Stomach (tissue), 19 donors: ENCODE measurements at places on chromosomes 7 and 10.
A peak's percentile ranks its signal among the peaks of the same experiment; 100 is the strongest.

- no peaks in the 10 kb centered on the region for H3K27me3 ChIP-seq
- no peak overlapping the region for H3K27ac ChIP-seq
- no peak for DNase-seq
- peaks cover 13% of the 10 kb centered on the region for H3K36me3 ChIP-seq
- H3K4me3 ChIP-seq, result no peak overlapping the region
These were observed 62.2 kb downstream of the GSAP start for GRCh38 chr7:77353911-77354310.

DNA sequence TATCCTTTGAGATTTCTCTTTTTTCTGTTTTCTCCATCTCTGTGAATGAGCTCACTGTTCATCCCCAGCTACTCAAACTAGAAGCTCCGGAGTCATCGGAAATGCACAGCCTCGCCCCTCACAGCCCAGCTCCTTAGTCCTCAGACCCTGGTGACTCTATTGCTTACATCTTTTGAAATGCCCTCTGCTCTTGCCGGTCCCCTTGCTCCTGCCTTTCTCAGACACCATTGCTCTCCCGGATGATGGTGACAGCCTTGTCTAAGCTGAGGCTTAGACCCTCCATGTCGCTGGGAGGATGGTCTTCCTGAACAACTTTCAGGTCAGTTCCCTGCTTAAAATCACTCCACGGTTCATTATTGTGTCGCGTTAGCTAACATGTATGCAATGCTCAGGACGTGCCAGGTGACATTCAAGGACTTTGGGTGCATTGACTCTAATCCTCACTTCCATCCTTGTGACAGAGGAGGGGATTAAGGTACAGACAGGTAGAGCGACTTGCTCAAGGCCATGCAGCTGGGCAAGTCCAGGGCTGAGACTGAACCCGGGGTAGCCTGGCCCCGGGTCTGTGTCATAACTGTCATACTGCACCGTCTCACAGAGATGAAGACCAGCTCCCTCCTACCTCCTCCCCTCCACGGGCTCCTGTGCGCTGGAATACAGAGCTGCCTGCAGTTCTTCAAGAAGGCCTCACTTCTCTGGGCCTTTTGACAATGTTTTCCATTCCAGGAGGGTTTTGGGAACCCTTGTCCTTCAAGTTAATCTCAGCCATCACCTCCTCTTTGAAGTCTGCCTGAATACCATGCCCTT is 4.3 kb upstream of the UCMA start:
- H3K36me3 ChIP-seq, result no peaks in the 10 kb centered on the region
- no peak overlapping the region for H3K4me3 ChIP-seq
- no peaks in the 10 kb centered on the region for H3K27me3 ChIP-seq

GRCh38 chr7:36871355-36871738 is 147.1 kb upstream of the AOAH start:
- no peaks in the 10 kb centered on the region for H3K27me3 ChIP-seq
- no peak overlapping the region for H3K4me3 ChIP-seq
- no peaks in the 10 kb centered on the region for H3K4me1 ChIP-seq

DNA sequence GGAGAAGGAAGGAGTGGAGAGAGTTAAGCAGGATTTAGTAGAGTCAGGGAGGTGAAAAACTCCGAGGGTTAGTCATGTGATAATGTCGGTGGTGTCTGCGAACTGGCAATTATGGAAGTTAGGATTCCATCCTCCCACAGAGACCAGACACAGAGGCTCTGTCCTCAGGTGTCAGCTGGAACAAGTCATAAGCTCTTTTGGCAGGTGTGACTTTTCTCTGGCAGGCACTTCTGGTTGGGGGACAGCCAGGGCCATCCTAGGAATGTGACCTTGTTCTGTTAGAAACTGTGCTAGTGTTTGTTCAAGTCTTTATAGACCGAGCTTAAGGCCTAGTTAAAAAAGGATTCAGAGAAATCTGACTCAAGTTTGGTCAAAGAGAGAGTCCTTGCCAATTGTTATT is 371.0 kb downstream of the DPP6 start:
- no peak overlapping the region for H3K4me3 ChIP-seq
- H3K36me3 ChIP-seq, result no peaks in the 10 kb centered on the region
- no peak for DNase-seq
- no peaks in the 10 kb centered on the region for H3K4me1 ChIP-seq
- no peak overlapping the region for H3K27ac ChIP-seq
- no peaks in the 10 kb centered on the region for H3K27me3 ChIP-seq

- no peaks in the 10 kb centered on the region for H3K36me3 ChIP-seq
- H3K27ac ChIP-seq, result no peak overlapping the region
- no peak overlapping the region for H3K4me3 ChIP-seq
- H3K27me3 ChIP-seq, result no peaks in the 10 kb centered on the region
- DNase-seq, result no peak
These were observed 520.5 kb downstream of the HTR7 start for GRCh38 chr10:90337316-90337715.

- DNase-seq, result peak; percentile 62
- no peak overlapping the region for H3K4me3 ChIP-seq
- H3K36me3 ChIP-seq, result no peaks in the 10 kb centered on the region
- no peaks in the 10 kb centered on the region for H3K27me3 ChIP-seq
- H3K4me1 ChIP-seq, result no peaks in the 10 kb centered on the region
- H3K27ac ChIP-seq, result no peak overlapping the region
These were observed 62.6 kb downstream of the ADK start for GRCh38 chr10:74213571-74214162.

- no peak overlapping the region for H3K27ac ChIP-seq
- no peaks in the 10 kb centered on the region for H3K27me3 ChIP-seq
- H3K4me3 ChIP-seq, result no peak overlapping the region
- no peaks in the 10 kb centered on the region for H3K4me1 ChIP-seq
These were observed 691.3 kb downstream of the SORCS1 start for GRCh38 chr10:106473129-106473685.

DNA sequence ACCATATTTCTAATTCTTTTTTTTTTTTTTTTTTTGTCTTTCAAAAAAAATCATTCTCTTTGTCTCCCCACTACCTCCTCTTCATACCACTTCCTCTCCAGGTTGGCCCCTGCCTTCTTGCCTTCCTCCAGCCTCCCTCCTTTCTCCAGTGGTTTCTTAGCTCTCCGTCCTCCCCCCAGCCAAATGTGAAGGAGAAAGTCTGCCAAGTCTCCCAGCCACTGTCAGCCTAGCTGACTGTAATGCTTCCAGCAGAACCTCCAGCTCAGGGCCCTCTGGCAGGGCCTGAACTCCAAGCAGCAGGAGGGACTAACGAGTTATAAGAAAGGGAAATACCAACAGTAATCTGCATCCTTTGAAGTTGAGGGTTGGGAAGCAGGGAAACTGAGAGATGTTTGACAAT is 35.5 kb upstream of the BICC1 start:
- H3K27ac ChIP-seq, result no peak overlapping the region
- no peak for DNase-seq
- H3K36me3 ChIP-seq, result no peaks in the 10 kb centered on the region
- H3K4me1 ChIP-seq, result no peaks in the 10 kb centered on the region
- no peak overlapping the region for H3K4me3 ChIP-seq
- no peaks in the 10 kb centered on the region for H3K27me3 ChIP-seq

DNA sequence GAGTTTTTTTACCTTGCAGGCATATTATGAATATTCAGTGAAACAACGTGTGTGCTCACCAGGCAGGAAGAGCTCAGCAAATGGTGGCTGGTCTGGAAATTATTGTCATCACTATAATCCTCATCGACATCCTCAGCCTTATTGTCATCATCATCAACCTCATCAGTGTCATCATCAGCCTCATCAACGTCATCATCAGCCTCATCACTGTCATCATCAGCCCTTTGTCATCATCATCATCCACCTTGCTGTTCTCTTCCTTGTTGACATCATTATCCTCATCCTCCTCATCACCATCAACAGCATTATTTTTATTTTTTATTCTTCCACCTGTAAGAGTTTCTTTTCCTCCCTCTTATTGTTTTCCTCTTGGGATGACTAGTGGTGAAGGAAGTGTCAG is 142.3 kb upstream of the GPR26 start:
- no peaks in the 10 kb centered on the region for H3K36me3 ChIP-seq
- DNase-seq, result no peak
- H3K4me1 ChIP-seq, result no peaks in the 10 kb centered on the region
- no peak overlapping the region for H3K27ac ChIP-seq
- H3K4me3 ChIP-seq, result no peak overlapping the region
- H3K27me3 ChIP-seq, result peaks cover 3% of the 10 kb centered on the region

DNA sequence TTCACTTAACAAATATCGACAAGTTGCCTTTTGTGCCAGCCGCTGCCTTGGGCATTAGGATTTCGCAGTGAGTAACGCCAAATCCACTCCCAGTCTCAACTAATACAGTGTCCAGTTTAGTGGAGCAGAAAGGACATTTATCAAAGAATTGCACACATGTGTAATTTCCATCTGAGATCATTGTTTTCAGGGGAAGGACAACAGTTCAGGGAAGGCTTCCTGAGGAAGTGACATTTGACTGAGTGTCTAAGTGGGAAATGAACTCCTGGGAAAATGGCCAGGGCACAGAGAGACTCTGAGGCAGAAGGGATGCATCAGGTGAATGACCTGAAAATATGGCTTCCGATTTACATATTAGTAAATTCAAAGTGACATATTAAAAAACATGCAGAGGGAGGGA is 89.4 kb downstream of the ITGA8 start:
- no peaks in the 10 kb centered on the region for H3K27me3 ChIP-seq
- H3K36me3 ChIP-seq, result no peaks in the 10 kb centered on the region
- DNase-seq, result peak; percentile 46
- peaks cover 6% of the 10 kb centered on the region for H3K4me1 ChIP-seq

GRCh38 chr10:6755781-6756460 is 175.8 kb upstream of the PRKCQ start:
- no peaks in the 10 kb centered on the region for H3K4me1 ChIP-seq
- no peaks in the 10 kb centered on the region for H3K36me3 ChIP-seq
- DNase-seq, result no peak
- H3K4me3 ChIP-seq, result no peak overlapping the region
